ENCODE measurements at places on chromosomes 5 and 9. TPM values are rescaled to one million over a fixed set of nuclear protein-coding genes. Genes with fewer than 3 reads are reported as not detected.

PCDHGA11 gene
- total RNA-seq = 0.06 TPM

MCCC2 gene
- total RNA-seq = 74.7 TPM

SLC36A3 gene
- total RNA-seq = not detected

ARSI gene
- total RNA-seq = not detected

DNA sequence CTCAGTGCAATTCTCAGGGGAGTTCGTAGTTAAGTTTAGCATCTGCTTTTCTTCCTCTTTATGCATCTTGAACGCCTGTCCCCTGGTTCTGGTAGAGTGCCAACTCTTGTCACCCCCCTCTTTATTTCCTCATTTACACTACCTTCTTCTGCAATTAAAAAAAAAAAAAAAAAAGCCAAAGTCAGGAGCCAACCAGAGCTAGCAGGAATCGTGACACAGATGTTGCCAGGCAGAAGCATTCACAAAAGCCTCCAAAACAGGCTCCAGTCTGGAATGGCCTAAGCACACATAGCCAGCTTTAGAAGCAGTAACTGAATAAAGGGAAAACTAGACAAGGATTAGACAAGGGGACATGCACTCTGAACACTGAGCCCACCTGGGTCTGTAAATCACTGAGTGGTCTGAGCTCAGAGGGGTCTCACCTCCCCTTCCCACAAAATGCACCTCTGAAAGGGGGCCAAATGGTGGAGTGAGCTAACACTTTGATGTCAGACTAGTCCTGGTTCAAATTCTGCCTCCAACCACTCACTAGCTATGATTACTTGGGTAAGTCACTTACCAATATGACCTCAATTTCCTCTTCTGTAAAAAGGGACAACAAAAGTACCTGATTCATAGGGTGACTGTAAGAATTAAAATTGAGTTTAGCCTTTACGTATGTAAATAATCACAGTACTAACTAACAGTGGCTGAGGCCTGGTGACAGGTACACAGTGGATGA lies 2.0 kb downstream of the CD74 start:
- H3K27me3 ChIP-seq = no peaks in the 10 kb centered on the region
- H3K27ac ChIP-seq = peak overlapping the region; percentile 98
- peak overlapping the region; percentile 93 for H3K4me3 ChIP-seq
- DNase-seq = peak; percentile 34
- peaks cover 37% of the 10 kb centered on the region for H3K4me1 ChIP-seq

DNA sequence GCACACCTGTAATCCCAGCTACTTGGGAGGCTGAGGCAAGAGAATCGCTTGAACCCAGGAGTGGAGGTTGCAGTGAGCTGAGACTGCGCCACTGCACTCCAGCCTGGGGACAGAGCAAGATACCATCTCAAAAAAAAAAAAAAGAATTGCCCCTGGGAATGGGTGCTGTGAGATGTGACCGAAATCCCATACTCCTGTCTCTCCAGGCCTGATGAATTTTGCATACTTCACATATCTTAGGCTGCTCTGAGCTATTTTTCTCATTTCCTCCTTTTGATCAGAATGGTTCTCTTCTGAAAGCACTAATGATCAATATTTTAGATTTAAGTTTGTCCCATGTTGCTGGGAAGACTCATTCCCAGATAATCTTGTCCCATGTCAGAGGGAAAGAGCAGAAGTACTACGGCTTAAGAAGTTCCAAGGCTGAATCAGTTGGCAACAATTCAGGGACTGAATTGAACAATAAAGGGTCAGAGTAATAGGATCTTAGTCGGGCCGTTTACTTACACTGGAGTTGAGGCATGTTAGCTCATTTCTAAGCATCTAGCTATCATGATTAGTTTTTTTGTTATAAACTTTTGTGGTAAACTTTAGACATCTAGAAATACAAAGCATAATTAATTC lies 44.2 kb upstream of the TENT2 start:
- peaks cover 5% of the 10 kb centered on the region for H3K27me3 ChIP-seq
- peaks cover 2% of the 10 kb centered on the region for H3K36me3 ChIP-seq
- no peak for DNase-seq

GRCh38 chr9:6230037-6230780 lies 14.6 kb downstream of the IL33 start:
- H3K27ac ChIP-seq = no peak overlapping the region
- DNase-seq = no peak
- no peaks in the 10 kb centered on the region for H3K36me3 ChIP-seq

- peak overlapping the region; percentile 89 for H3K4me3 ChIP-seq
- peak overlapping the region; percentile 99 for H3K27ac ChIP-seq
- H3K4me1 ChIP-seq = peaks cover 51% of the 10 kb centered on the region
- no peaks in the 10 kb centered on the region for H3K27me3 ChIP-seq
Measured at GRCh38 chr9:129486756-129487657, 133.9 kb downstream of the C9orf50 start.

DNA sequence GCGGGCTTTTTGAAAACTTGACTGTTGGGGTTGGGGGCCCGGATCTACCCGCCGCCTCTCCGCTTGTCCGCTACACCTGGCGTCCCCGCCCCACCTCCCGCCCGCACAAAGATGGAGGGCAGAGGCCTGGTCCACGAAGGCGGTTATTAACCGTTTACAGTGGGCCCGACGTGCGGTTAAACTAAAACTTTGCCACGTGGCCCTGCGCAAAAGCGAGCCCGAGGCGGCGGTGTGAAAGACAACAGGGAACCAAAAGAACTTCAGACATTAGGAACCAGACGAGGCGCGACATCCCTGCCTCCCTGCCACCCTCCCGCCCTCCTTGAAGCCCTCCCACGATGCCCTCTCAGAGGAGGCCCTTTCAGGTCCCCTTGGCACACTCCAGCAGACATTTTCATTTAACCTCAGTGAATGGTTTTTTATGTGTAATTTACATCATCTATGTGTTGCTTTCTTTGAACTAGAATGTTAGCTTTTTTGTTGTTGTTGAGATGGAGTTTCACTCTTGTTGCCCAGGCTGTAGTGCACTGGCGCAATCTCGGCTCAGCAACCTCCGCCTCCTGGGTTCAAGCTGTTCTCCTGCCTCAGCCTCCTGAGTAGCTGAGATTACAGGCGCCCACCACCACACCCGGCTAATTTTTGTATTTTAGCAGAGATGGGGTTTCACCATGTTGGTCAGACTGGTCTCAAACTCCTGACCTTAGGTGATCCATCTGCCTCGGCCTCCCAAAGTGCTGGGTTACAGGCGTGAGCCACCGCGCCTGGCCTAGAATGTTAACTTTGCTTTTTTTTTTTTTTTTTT lies 999 bp upstream of the HNRNPA0 start:
- H3K4me1 ChIP-seq = peaks cover 18% of the 10 kb centered on the region
- DNase-seq = no peak
- peaks cover 4% of the 10 kb centered on the region for H3K27me3 ChIP-seq
- H3K36me3 ChIP-seq = peaks cover 44% of the 10 kb centered on the region

DNA sequence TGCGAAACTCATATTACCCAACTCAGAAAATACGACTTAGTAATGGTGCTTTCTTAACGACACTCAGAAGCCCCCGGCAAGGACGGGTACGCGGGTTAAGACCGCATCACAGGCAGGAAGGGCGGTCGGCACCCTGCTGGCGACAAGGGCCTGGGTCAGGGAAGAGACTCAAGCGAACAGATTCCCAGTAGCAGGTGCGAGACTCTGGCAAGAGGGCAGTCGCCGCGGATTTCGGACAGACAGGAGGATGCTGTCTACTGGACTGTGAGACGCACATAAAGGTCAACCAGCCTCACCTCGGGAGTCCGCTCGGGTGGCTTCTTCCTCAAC lies 398 bp downstream of the RAPGEF6 start:
- H3K27me3 ChIP-seq = no peaks in the 10 kb centered on the region
- peak; percentile 67 for DNase-seq
- H3K4me1 ChIP-seq = peaks cover 24% of the 10 kb centered on the region
- peak overlapping the region; percentile 98 for H3K27ac ChIP-seq

- no peaks in the 10 kb centered on the region for H3K36me3 ChIP-seq
- no peaks in the 10 kb centered on the region for H3K4me1 ChIP-seq
- no peak for DNase-seq
- no peak overlapping the region for H3K4me3 ChIP-seq
Measured at GRCh38 chr5:173512637-173513435, 103.6 kb downstream of the BOD1 start.

DNA sequence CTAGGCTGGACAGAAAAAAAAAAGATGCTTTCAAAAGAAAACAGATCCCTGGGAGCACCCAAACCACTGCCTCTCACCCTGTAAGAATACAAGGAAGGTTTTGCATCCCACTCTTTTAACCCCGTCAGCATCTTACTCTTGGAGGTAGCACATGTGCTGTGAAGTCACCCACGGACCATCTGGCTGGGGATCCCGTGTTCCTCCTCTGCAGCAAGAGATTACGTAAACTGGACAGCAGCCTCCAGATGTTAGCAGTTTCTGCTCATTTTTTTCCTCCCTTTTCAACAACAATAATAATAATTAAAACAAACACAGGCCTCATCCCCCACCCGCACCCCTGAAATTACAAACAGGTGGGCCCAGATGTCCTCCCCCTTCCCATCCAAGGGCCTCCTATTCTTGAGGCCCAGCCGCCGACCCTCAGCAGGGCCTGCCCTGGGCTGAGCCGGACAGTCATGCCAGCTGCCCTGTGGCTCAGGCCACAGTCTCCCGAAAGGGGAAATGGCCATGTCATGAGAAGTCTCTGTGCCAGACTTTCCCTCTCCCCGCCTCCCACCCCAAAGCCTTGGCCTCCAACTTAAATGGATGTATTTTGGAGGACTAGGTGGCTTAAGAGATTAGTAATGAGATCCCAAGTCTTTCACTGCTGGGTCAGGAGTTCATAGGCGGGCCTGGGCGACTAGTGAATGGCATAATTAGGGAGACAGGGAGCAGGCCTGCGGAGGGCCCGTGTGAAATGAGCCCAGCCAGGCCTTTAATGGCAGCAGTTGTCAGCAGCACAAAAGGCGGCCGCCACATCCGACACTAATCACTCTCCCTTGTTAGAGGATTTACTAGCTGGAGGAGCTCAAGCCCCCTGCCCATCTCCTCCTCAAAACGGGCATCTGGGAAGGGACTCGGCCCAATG lies 165.1 kb downstream of the PAPPA start:
- no peak overlapping the region for H3K27ac ChIP-seq
- H3K27me3 ChIP-seq = peaks cover 4% of the 10 kb centered on the region
- H3K4me3 ChIP-seq = no peak overlapping the region
- H3K4me1 ChIP-seq = no peaks in the 10 kb centered on the region

DNA sequence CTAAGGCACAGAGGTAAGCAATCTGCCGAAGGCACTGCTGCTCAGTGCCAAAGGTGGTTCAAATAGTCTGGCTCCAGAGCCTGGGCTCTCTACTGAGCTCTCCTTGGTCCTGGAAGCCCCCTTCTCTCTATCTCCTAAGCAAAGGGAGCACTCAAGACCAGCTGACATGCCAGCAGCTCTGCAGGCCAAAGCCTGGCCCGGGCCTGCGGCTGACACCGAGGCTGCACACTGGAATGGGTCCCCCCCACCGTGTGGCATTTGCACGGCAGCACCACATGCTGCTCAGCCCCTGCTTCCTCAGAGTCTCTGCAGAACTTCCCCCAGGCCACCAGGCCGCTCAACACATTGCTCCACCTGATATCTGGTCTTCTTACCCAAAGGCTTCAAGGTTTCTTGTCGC lies 57.8 kb upstream of the GOLPH3 start:
- peaks cover 8% of the 10 kb centered on the region for H3K4me1 ChIP-seq
- peaks cover 10% of the 10 kb centered on the region for H3K36me3 ChIP-seq
- H3K27ac ChIP-seq = no peak overlapping the region
- DNase-seq = no peak
- no peaks in the 10 kb centered on the region for H3K27me3 ChIP-seq
- H3K4me3 ChIP-seq = no peak overlapping the region

GRCh38 chr5:89435347-89435746 lies 552.4 kb upstream of the MEF2C start:
- H3K4me3 ChIP-seq = no peak overlapping the region
- H3K36me3 ChIP-seq = no peaks in the 10 kb centered on the region
- H3K27me3 ChIP-seq = no peaks in the 10 kb centered on the region
- no peaks in the 10 kb centered on the region for H3K4me1 ChIP-seq

GRCh38 chr9:93808115-93809029 lies 146.8 kb downstream of the BARX1 start:
- H3K4me1 ChIP-seq = no peaks in the 10 kb centered on the region
- H3K27ac ChIP-seq = no peak overlapping the region
- peaks cover 8% of the 10 kb centered on the region for H3K27me3 ChIP-seq

DNA sequence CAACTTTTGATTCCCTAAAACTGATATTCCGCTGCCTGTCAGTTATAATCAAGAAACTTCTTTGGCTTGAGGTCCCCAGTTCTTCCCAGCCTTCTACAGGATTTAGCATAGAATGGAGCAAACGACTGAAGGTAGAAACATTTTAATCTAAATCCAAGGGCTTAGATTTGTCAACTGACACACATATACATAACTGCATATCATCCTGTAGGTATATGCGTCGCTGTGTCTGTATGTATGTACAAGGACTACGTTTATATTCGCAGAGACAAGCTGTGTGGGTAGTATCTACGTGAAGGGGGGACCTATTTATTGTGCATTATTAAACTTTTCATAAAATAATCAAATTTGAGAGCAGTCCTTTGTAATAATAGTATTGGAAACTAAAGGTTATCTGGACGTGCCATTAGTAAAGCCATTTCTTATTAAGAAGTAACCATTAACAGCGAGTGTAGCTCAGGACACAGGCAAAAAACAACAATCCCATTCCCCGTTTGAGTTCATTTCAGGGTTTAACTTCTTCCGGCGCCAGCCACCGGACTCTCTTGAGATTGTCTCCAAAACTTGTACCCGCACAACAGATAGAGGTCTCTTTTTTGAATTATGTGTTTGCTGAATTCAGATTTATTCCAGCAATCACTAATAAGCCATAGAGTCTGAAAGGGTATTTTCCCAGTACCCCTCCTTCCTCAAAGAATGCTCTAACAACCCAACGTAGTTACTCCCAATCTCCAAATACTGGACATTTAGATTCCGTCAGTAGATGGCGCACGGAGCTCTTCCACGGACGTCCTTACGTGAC lies 2.1 kb upstream of the MLLT3 start:
- peaks cover 14% of the 10 kb centered on the region for H3K36me3 ChIP-seq
- peaks cover 6% of the 10 kb centered on the region for H3K27me3 ChIP-seq
- H3K4me3 ChIP-seq = peak overlapping the region; percentile 94
- peaks cover 24% of the 10 kb centered on the region for H3K4me1 ChIP-seq

Measured in activated naive CD8-positive, alpha-beta T cell treated with anti-CD3 and anti-CD28 coated beads for 36 hours (primary cell).